OCI-LY7 (cell line): ENCODE measurements at places on chromosomes 3 and 15.

DNA sequence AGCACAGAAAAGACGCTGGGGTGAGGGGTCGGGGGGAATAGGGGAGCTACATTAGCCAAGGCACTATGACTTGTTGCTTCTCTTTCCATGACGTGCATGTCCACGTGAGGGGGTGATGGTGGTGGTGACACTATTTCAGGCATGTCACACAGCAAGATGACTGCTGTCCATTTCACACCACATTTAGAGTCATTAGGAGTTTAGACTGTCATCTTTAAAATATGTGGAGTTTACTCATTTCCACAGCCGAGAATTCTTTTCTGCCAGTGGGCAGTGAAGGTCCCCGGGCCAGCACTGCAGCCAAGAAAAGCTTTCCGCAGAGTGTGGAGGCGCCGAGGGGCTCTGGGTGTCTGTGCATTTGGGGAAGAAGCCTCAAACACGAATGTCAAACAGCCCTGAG lies 954 bp upstream of the DGKG start:
- no peak for DNase-seq

DNA sequence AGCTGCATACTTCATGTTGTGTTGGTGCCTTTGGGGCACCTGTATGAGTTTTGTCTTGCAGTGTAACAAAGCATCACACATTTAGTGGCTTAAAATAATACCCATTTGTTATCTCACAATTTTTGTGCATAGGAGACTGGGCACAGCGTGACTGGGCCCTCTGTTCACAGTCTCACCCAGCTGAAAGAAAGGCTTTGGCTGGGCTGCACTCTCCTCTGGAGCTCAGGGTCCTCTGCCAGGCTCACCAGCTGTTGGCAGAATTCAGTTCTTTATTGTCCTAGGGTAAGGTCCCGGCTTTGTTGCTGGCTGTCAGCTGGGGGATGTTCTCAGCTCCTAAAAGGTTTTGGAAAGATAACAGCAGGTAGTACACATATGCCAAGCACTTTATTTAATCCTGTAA lies 263.3 kb downstream of the CLSTN2 start:
- no peak for DNase-seq

GRCh38 chr3:19934098-19934566 lies at the start of gene EFHB:
EFHB (minus strand) TSS chr3:19934217; CDS start chr3:19934018, 199 bp downstream.
- DNase-seq: no peak

- no peak for DNase-seq
These were observed 211.7 kb downstream of the ZIC1 start for GRCh38 chr3:147620906-147621305.

DNA sequence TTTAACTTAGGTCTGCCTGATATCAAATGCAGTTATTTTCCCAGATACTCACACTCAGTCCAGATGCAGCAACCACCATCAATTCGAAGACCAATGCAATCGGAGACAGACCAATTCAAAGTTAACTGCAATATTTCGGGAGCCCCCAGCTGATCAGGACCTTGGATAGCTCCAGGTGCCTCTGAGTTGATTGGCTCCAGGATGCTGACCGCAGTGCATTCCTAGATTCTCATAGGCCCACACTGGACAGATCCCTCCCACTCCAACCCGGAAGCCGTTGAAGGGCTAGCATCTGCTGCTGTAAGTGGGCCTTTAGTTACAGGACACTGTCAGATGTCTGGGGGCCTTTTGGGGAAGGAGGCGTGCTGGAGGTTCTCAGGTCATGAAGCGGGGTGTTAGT lies 89.5 kb upstream of the ATP2B2 start:
- peak; percentile 66 for DNase-seq

- peak; percentile 3 for DNase-seq
These were observed 2.0 kb upstream of the TPRG1 start for GRCh38 chr3:189169728-189170127.

- DNase-seq: no peak
These were observed 74.3 kb upstream of the P2RY1 start for GRCh38 chr3:152760591-152760990.

GRCh38 chr3:195774917-195775316 lies 36.8 kb downstream of the MUC4 start:
- DNase-seq: no peak

GRCh38 chr3:195040094-195040493 lies 230.9 kb downstream of the XXYLT1 start:
- peak; percentile 44 for DNase-seq
